Activated effector memory CD4-positive, alpha-beta T cell treated with Interleukin-2 at 50 U/mL for 16 hours (primary cell): ENCODE measurements at places on chromosomes 4 and X.
A peak's percentile ranks its signal among the peaks of the same experiment; 100 is the strongest.

DNA sequence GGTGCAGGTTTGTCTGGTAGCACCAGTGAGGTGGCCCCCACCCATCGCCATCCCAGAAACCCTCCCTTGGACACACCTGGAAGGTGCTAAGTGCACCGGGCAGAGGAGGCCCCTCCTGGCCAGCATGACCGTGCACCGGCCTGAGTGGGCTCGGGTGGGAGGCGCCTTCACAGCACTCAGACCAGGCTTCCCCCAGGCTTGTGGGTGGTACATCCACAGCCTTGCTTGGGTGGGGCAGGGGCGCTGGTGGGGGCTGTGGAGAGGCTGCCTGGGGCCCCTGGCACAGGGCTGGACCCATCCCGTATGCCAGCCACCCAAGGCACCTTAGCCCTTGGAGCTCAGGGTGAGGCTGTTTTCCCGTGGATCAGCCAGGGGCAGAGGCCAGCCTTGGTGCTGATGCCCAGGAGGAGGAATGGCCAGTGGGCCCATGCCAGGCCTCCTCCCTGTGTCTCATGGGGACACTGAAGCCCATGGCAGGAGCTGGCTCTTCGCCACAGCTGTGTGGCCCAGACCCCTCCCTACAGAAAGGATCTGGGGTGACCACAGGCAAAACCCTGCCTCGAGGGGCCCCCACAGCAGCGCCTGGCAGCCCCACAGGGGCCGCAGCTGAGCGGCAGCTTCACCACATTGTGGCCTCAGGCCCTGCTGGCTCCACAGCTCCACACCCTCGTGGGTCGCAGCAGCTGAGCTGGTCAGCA lies 21.4 kb downstream of the NKX1-1 start:
- DNase-seq: no peak

- no peak for DNase-seq
Measured at GRCh38 chr4:6229095-6229494, 28.7 kb upstream of the JAKMIP1 start.

DNA sequence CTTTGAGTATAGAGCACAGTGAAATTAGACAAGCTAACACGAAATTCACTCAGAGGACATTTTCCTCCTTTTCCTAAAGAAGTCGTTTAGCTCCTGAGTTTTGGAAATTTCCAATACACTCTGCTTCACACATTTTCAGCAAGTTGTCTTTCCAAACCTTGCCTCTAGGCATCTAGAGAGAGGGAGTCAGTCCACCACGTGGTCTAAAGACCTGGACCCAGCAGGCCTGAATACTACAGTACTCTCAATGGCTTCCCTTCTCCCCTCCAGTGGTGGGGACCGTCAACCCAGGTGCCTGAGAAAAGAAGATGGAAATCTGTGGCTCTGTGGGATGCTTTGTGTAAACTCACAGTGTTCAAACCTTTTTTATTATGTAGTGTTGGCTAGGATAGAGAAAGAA lies 13.9 kb upstream of the SCML2 start:
- DNase-seq: no peak

GRCh38 chrX:14032406-14032805 lies 2.7 kb upstream of the GEMIN8 start:
- DNase-seq: peak; percentile 15

DNA sequence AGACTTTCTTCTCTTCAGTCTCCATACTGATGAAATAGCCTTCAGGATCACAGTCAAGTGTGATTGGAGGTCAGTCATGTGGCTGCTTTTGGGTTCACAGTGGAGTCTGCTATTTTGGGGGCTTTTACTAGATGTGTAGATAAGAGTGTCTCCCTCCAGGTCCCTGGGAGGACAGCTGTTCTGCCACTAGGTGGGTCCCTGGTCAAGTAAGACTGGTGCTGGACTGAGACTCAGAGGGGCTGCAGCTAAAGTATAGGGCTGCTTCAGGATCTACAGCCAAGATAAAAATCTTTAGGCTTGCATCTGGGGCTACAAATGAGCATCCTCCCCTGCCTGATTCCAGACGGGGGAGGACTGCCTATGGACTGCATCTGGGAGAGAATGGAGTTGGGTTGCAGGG lies 200.7 kb upstream of the ANKRD50 start:
- DNase-seq: no peak

- DNase-seq: no peak
Measured at GRCh38 chr4:95549246-95550114, 707 bp upstream of the UNC5C start.

- DNase-seq: no peak
Measured at GRCh38 chrX:119249891-119250290, 13.8 kb downstream of the PGRMC1 start.

DNA sequence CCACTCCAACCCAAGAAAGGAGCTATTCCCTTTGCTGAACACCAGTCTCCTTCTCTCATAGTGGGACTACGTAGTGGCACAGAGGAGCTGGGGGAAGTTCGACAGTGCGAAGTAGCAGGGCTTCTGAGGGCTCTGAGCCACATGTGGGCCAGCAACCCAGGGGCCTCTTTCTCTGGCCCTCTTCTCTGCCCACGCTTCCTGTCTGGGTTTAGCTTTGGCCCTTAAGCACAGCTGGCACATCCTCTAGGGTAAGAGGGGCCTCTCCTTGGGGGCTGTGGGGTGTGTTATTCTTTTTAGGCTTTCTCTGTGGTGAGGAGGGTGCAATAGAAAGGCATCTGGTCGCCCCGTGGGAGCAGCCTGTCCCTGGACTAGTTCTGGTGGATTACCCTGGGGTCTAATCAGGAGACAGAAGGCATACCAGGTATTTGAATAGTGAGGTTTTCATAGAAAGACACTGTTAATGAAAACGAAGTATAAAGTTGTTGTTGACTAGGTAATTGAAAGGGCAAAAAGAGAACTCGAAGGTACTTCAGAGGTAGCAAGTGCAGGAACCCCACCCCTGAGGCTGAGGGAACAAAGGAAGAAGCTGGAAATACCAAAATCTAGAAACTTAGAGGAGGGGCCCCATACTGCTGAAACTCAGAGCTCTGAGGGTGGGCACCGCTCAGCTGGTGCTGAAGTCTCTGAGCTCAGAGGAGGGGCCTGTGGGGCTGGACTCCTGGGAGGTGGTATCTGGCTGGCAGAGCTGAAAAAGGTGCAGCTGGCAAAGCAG lies 151.9 kb upstream of the RPS6KA3 start:
- DNase-seq: no peak

DNA sequence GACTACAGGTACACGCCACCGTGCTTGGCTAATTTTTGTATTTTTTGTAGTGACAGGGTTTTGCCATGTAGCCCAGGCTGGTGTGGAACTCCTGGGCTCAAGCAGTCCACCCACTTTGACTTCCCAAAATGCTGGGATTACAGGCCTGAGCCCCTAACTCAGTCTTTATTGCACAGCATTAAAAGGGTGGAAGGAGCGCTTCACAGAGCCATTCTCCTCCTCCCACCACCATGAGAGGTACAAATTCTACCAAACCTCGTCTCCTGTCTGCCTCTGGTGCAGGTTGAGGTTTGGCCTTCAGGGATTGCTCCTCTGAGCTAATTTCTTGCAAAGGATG lies 52.3 kb downstream of the TLR10 start:
- DNase-seq: no peak
